HuH-7.5 (cell line): ENCODE measurements at places on chromosomes 1 and 21.
A peak's percentile ranks its signal among the peaks of the same experiment; 100 is the strongest.

GRCh38 chr1:91651661-91652071, 151.0 kb downstream of the CDC7 start:
- DNase-seq, result no peak

- DNase-seq, result peak; percentile 38
Observed at GRCh38 chr1:207077470-207078377, 10.9 kb upstream of the C4BPB start.

DNA sequence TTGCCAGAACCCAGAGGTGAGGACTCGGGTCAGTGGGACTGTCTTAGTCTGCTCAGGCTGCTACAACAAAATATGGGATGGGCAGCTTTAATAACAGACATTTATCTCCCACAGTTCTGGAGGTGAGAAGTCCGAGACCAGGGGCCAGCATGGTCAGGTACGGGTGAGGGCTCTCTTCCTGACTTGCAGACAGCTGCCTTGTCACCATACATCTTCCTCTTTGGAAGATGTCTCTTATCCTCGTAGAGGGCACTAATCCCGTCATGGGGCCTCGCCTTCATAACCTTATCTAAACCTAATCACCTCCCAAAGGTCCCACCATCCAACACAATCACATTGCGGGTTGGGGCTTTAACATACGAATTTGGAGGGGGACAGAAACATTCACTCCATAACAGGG, 51.9 kb downstream of the GLUL start:
- DNase-seq, result no peak

GRCh38 chr1:187306710-187307415, 478.1 kb downstream of the PLA2G4A start:
- no peak for DNase-seq

- no peak for DNase-seq
Observed at GRCh38 chr1:2986549-2987305, 34.5 kb upstream of the ACTRT2 start.

- DNase-seq, result no peak
Observed at GRCh38 chr1:110083866-110084226, 13.4 kb upstream of the ALX3 start.

DNA sequence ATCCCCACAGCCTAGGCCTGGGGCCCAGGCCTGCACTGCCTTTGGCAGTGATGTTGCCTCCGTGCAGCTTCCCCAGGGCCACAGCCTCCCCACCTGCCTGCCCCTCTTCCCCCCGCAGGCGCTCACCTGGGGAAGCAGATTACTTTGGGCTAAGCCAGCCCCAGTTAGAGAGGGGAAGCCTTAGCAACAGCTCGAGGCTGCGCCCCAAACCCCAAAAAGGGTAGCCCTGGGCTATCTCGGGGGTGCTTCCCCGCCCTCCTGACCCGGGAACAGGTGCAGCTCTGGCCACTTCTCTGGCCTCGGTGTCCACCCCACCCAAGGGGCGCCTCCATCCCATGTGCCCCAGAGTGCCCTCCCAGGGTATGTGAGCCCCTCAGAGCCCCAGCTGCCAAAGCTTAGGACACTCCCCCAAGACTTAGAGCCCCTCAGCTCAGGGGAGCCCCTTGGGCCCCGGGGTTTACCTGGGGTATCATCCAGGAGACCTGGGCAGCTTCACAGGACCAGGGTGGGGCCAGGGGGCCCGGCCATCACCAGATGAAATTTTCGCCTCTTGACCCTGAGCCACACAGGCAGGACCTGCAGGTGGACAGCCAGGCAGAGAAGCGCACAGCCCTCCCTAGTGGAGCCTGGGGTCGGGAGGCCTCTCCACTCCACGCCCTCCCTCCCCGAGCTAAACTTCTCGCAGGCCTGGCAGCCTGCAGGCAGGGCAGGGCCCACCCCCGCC, 3.3 kb upstream of the TTC34 start:
- DNase-seq, result no peak

- DNase-seq, result no peak
Observed at GRCh38 chr1:170067253-170067819, 7.2 kb downstream of the KIFAP3 start.

DNA sequence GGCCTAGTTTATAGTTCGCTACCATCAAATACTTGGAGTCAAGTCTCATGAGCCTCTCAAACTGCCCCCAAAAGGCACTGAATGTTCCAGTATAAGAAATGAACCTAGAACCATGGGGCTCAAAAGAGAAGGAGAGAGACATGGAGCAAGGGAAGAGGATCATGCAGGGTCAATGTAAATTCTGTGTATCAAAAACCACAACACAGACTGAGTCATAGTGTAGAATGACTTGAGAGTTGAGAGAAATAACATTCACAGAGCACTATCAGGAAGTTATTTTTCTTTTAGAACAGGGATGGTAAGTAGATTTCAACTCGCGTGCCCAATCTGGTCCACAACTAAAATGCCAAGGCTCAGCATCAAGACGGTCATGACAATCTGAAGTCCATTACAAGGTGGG, 59.8 kb downstream of the GNG12 start:
- DNase-seq, result no peak

DNA sequence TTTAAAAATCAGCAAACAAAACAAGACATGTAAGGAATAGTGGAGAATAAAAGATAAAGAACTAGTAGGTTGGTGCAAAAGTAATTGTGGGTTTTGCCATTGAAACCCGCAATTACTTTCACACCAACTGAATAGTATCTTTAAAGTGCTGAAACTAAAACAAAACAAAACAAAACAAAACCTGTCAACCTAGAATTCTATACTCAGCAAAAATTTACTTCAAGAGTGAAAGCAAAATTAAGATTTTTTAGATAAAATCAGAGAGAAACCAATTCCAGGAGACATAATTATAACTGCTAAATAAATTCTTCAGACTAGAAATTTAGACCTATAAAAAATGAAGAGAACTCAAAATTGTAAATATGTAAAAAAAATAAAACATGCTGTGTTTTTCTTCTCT, 114.0 kb upstream of the TSPAN2 start:
- no peak for DNase-seq

- no peak for DNase-seq
Observed at GRCh38 chr1:83905315-83905907, 93.5 kb downstream of the TTLL7 start.

- DNase-seq, result no peak
Observed at GRCh38 chr21:28771790-28772501, 220.7 kb downstream of the LTN1 start.

DNA sequence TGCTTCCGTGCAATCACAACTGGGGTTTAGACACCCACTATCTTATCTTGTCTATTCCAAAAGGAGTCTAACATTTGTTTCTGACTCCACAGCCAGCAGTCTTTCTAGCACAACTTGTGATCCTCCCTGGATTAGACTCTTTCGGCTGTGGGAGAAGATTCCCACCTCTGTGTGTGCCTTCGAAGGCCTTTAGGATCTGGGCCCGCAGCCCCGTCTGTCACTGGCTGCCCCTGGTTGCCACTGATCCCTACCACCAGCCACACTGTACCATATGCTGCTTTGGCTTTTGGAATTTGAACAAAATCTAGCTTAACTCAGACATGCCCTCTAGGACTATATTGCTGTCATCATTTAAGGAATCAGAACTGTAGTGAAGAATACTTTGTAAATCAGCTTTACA, 18.0 kb downstream of the NTPCR start:
- no peak for DNase-seq

- no peak for DNase-seq
Observed at GRCh38 chr1:107344268-107344760, 203.5 kb downstream of the NTNG1 start.

- DNase-seq, result no peak
Observed at GRCh38 chr1:9018333-9018732, 7.9 kb downstream of the SLC2A7 start.

DNA sequence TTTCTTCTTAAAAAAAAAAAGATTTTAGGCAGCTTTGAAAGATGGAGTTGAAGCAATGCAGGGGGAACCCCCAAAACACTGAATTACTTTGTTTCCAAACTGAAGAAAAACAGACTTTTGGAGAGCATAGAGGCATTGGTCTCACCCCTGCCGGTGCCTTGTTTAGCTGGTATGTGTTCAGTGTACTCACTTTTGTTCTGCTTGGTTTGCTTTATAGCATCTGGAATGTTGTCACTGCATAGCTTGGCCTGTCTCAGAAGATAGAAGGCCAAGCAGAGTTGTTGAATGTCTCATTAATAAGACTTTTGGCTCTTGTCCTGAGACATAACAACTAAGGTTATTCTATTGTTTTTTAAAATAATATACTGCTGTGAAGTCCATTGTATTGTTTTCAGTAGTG, 6.9 kb downstream of the THRAP3 start:
- no peak for DNase-seq

GRCh38 chr1:210236386-210236839, 3.8 kb downstream of the SERTAD4 start:
- no peak for DNase-seq

- DNase-seq, result no peak
Observed at GRCh38 chr1:61323681-61324328, 241.4 kb downstream of the NFIA start.

DNA sequence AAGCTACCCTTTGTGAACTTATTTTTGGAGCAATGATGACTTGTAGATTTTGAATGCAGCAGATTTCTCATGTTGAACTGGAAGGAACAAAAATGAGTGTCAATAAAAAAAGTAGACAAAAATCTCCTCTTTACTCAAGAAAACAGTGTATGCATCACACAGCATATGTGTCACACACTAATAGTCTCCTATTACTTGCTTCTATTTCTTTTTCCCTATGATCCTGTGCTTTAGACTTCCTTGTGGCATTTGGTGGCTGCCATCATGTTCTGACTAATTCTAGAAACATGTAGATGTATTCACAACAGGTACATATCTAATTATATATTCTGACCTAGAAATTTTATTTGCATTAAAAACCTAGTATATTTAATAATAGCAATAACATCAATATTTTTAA, 14.3 kb downstream of the RC3H1 start:
- DNase-seq, result no peak

- no peak for DNase-seq
Observed at GRCh38 chr1:208135354-208135753, 108.8 kb downstream of the PLXNA2 start.

- DNase-seq, result no peak
Observed at GRCh38 chr1:85734931-85735330, 26.7 kb upstream of the ZNHIT6 start.

DNA sequence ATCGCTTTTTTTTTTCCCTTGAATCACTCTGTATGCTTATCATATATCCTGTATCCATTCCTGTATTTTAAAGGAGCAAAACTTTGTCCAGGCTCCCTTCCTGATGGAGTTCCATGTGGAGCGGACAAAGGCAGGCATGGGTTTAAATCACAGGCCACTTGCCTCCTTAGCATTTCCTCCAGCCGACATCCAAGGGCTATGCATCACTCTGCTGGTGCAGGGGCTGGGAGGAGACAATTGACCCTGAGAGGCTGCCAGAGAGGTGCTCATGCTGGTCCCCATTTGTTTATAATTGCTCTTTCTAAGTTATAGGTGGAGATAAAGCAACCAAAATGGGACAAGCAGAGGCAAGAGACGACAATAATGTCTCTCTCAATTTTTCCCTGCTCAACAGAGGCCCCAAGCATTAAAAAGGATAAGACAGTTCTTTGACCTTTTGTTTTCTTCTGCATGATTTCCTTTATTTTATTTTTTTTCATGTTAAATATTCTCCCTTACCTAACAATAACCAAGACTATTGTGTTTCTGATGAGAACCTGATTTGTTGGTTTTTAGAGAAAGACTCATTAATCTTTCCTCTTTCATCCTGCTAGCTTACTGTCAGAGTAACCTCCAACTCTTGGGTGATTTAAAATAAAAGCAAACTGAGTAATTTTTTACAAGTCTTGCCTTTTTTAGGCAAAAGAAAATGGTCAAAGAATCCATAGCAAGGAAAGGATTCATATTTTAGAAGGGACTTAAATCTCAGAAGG, 353.7 kb downstream of the ADGRL2 start:
- no peak for DNase-seq

- DNase-seq, result no peak
Observed at GRCh38 chr21:39562791-39563770, 49.7 kb upstream of the B3GALT5 start.

DNA sequence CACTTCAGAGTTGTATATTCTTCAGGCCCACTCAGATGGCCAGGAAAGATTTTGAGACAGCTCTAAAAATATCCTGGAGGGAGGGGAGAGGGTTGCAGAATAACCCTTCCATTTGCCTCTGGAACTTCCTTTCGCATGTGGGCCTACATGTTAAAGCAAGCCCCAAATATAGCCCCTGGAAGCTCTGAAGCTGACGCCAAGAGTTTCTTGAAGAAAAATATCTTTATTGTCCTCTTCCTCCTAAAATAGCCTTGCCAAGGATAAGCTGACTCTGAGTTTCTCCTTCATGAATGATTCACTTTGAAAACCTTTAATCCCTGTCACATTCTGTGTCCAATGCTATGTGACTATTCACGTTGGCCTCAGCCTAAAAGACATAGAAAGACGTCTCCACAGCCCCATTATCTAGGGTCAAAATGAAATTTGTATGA, 6.4 kb downstream of the C1orf116 start:
- no peak for DNase-seq

GRCh38 chr21:16587141-16587581, 857.4 kb downstream of the USP25 start:
- DNase-seq, result peak; percentile 15

DNA sequence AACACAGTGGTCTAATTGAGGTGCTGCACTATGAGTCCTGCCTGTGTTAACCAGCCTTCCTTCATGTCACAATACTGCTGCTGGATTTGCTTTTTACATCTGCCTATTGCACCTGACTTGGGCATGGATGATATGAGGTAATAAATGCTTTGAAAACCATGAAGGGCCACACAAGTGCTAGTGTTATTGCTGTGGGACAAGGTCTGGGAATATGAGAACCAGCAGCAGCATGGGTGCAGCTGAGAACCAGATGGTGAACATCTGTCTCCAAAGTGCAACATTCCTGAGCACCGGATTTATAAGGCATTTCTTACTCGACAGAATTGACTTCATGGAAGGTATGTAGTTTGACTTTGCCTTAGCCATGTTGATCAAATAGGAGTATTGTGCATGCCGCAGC, 16.6 kb downstream of the TRIM45 start:
- DNase-seq, result no peak

GRCh38 chr1:51344602-51345299, 14.4 kb upstream of the TTC39A start:
- DNase-seq, result peak; percentile 52

- no peak for DNase-seq
Observed at GRCh38 chr1:36836196-36836883, 198.0 kb downstream of the GRIK3 start.

DNA sequence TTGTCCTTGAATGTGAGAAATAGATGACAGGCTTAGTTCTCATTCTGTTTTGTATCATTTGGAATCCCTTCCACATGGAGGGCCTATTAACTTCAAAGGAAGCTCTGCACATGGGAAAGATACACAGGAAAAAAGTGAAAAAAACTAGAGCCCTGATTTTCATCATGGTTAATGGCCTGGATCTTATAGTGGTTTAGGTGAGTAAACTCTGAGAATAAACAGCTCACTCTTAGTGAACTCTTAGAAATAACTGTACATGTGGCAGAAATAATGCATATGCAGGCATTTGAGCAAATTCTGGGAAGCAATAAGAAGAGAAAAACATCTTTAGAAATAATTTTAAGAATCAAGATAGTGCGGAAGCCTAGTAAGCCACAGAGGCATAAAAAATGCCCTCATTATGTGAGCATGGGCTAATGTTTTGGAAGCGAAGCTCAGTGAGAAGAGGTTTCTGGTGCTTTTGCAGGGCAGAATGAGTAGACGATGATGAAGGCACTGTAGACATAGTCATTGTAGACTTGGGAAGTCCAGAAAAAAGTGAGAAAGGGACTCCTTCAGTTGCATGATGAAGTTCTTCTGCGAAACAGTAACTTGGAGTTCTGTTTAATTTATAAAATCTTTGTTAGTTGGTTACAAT, 279.9 kb downstream of the DNM3 start:
- DNase-seq, result no peak

- DNase-seq, result no peak
Observed at GRCh38 chr1:109777436-109777835, 13.7 kb upstream of the EPS8L3 start.

GRCh38 chr1:160032165-160032820, 503 bp upstream of the PIGM start:
- DNase-seq, result no peak
